GM23248 (cell line): ENCODE measurements at places on chromosomes 12 and 14.

- peak overlapping the region; percentile 52 for H3K27ac ChIP-seq
- no peak overlapping the region for H3K4me3 ChIP-seq
- no peaks in the 10 kb centered on the region for H3K27me3 ChIP-seq
- H3K4me1 ChIP-seq = peaks cover 20% of the 10 kb centered on the region
- DNase-seq = peak; percentile 88
- no peaks in the 10 kb centered on the region for H3K36me3 ChIP-seq
Measured at GRCh38 chr14:34355584-34356263, 106.3 kb downstream of the SPTSSA start.

GRCh38 chr12:110501399-110501751 is 536 bp downstream of the VPS29 start:
- H3K27ac ChIP-seq = peak overlapping the region; percentile 79
- H3K36me3 ChIP-seq = peaks cover 6% of the 10 kb centered on the region
- no peaks in the 10 kb centered on the region for H3K27me3 ChIP-seq
- peak overlapping the region; percentile 86 for H3K4me3 ChIP-seq
- peak; percentile 85 for DNase-seq

DNA sequence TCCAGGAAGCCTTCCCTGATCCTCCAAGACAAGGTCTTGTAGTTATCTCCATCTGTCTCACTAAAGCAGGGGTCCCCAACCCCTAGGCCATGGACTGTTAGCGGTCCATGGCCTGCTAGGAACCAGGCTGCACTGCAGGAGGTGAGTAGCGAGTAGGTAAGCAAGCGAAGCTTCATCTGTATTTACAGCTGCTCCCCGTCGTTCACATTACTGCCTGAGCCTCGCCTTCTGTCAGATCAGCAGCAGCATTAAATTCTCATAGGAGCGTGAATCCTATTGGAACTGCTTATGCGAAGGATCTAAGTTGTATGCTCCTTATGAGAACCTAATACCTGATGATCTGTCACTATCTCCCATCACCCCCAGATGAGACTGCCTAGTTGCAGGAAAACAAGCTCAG is 12.4 kb upstream of the NFYB start:
- no peak overlapping the region for H3K4me3 ChIP-seq
- no peak for DNase-seq
- no peaks in the 10 kb centered on the region for H3K36me3 ChIP-seq
- no peaks in the 10 kb centered on the region for H3K27me3 ChIP-seq
- H3K27ac ChIP-seq = no peak overlapping the region
- no peaks in the 10 kb centered on the region for H3K4me1 ChIP-seq

GRCh38 chr12:68978678-68979077 is 45.7 kb upstream of the CPM start:
- DNase-seq = no peak
- peaks cover 5% of the 10 kb centered on the region for H3K4me1 ChIP-seq
- H3K4me3 ChIP-seq = no peak overlapping the region
- H3K36me3 ChIP-seq = no peaks in the 10 kb centered on the region

GRCh38 chr12:89350630-89351488 is 1.4 kb downstream of the DUSP6 start:
- DNase-seq = peak; percentile 42
- peaks cover 32% of the 10 kb centered on the region for H3K36me3 ChIP-seq
- H3K4me3 ChIP-seq = peak overlapping the region; percentile 89
- H3K27ac ChIP-seq = peak overlapping the region; percentile 96

DNA sequence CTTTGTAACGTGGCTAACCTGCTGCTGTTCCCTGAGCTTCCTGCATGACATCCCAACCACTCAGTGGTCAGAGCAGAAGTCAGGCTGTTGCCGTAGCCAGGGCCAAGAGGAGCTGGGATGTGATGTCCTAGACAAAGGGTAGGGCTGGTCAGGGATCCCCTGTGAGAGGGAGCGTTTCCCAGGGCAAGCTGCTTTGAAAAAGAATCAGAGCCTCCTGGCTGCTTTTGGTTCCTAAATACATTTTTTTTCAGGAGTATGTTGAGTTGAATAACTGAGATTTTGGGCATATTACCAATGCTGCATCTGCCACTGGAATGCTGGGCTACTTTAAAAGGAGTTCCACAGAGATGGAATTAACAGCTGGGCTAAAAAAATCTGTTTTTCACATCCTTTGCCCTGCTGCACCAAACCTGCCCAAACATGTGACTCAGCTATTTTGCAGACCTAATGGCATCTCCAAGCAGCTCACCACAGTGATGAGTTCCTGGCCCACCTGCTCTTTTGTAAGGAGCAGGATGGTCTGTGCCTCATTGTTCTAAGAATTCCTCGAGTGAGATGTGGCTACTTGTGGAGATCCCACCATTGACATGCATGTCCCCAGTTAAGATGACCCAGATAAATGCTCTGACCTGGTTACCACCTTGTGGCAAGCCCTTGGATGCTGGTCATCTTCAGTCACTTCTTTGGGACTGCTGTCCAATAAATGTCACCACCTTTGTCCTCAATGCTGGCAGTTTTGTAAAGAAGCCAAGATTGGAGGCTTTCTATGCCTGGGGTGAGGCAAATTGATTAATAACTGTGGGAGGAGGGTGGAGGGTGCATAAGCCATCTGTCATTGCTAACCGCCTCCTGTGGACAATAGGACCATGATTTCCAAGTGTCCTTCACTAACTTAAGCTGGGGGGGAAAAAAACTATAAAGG is 24.1 kb downstream of the ANKRD13A start:
- H3K4me3 ChIP-seq = no peak overlapping the region
- H3K27me3 ChIP-seq = no peaks in the 10 kb centered on the region
- H3K36me3 ChIP-seq = peaks cover 63% of the 10 kb centered on the region
- H3K27ac ChIP-seq = peak overlapping the region; percentile 79
- DNase-seq = peak; percentile 61
- H3K4me1 ChIP-seq = peaks cover 42% of the 10 kb centered on the region

DNA sequence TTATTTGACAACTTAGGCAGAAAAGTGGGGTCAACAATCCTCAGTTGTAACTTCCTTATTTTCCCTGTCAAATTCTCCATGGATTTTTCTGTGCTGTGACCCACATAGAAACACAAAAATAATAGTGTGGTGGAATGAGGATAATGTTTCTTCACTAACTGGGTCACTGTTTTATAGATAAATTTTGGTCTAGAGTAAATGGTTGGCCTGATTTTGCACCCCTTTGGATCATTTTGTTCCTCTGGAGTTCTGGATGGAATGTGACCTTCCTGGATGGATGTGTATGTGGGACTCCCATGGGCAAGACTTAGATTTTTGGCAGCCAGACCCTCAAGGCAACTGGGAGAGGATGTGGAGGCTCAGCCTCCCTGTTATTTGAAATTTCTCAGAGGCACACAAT is 52.7 kb upstream of the RNU6-8 start:
- no peaks in the 10 kb centered on the region for H3K36me3 ChIP-seq
- no peaks in the 10 kb centered on the region for H3K27me3 ChIP-seq
- H3K4me1 ChIP-seq = peaks cover 18% of the 10 kb centered on the region
- no peak overlapping the region for H3K4me3 ChIP-seq
- no peak overlapping the region for H3K27ac ChIP-seq

DNA sequence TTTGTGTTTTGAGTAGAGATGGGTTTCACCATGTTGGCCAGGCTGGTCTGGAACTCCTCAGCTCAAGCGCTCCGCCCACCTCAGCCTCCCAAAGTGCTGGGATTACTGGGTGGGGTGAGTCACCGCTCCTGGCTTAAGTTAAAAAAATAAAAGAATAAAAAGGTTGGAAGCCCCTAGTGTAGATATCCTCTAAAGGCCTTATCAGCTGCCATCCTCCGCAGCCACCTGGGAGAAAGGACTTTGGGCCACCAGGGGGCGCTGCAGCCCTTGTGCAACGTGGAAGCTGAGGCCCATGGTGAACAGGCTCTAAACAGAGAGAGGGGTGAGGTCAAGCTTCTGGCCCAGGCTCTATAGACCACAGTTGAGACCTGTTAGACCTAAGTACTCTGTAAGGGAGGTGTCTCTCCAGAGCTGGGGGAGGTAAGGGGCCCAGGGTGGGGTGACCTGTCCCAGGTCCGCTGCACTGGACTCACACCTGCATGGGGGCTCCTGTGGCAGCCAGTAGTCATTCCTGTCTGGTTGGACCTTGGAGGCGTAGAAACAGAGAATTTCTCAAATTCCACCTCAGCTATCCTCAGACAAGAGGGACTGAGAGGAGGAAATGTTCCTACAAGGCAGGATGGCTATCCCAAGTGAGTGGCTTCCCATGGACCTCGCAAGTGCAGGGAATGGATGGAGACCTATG is 14.0 kb upstream of the RACGAP1 start:
- no peak overlapping the region for H3K27ac ChIP-seq
- no peaks in the 10 kb centered on the region for H3K27me3 ChIP-seq
- H3K4me3 ChIP-seq = no peak overlapping the region
- H3K36me3 ChIP-seq = no peaks in the 10 kb centered on the region
- no peaks in the 10 kb centered on the region for H3K4me1 ChIP-seq

- no peak for DNase-seq
- H3K4me1 ChIP-seq = 0 out of 2 replicates have a peak, but pooled peaks cover 6% of the 10 kb centered on the region
- H3K27ac ChIP-seq = no peak overlapping the region
- H3K4me3 ChIP-seq = no peak overlapping the region
- H3K36me3 ChIP-seq = no peaks in the 10 kb centered on the region
- no peaks in the 10 kb centered on the region for H3K27me3 ChIP-seq
Measured at GRCh38 chr14:90660865-90661570, 155.2 kb downstream of the TTC7B start.
